ENCODE measurements at places on chromosomes 11 and 22.

GRCh38 chr11:6682936-6683861 lies at the start of gene MRPL17:
Gene MRPL17 (minus strand): TSS chr11:6683340. CDS start chr11:6683296, 44 bp downstream.
- peak; percentile 100 for DNase-seq

- no peak for DNase-seq
Measured at GRCh38 chr22:20566420-20567260, 59.2 kb downstream of the MED15 start.

DNA sequence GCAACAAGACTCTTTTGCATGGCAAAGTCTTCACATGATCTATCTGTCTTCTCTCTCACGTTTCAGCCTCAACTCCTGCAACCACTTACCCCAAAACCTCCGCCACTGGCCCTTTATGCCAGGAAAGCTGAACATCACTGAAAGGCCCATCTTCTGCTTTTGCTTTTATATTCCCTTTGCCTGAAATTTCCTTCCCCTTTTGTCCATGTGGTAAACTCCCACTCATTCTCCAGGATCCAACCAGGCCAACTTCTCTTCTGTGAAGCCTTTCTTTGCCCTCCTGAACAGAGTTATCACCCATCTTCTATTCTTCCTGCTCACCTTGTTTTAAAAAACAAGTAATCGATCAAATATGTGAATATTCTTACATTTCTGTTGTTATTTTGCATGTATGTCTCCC lies 117.8 kb downstream of the WNT11 start:
- no peak for DNase-seq

DNA sequence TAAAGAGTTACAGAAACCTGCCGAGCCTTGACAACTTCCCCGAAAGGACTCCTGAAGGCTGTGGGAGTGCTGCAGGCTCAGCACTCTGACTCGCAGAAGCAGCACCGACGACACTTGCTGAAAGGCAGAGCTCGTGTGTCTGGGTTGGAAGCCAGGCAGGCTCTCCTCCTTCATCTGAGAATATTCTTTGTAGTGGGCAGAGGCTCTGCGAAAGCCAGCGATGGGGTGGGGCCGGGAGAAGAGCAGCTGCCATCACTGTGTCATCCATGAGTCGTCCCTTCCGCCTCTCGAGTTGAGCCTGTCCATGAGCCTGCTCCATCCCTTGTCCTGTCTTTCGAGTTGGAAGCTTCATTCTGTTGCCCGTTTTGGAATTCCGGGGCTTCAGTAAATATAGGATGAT lies 11.9 kb downstream of the GLB1L2 start:
- no peak for DNase-seq

- DNase-seq: no peak
Measured at GRCh38 chr22:33224841-33225240, 166.7 kb upstream of the SYN3 start.

DNA sequence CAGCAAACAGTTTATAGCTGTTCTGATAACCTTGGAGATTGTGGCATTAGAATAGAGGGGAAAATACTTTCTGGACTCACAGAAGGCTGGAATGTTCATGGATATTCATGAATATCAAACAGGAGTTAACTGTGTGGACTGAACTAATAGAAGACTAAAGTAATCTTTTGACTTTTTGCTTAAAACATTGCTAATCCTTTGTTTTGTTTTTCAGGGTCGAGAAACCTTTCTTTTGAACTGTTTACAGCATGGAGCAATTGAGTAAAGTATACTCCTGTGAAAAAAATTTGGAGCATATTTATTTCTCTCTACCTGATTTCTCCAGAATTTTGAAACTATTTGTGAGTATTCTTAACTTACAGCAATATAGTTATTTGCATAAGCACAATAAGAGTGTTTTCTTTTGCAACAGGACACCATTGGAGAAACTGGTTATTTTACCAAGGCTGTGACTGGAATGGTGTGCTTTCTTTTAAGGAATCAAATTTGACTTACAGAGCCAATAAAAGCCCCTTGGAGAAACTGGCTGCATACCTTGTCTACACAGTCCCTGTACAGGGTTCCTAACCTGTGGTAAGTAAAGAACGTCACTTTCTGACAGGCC lies 821.6 kb downstream of the TBC1D22A start:
- no peak for DNase-seq

GRCh38 chr11:72755713-72756285 lies 3.6 kb upstream of the ARAP1 start:
- DNase-seq: no peak

DNA sequence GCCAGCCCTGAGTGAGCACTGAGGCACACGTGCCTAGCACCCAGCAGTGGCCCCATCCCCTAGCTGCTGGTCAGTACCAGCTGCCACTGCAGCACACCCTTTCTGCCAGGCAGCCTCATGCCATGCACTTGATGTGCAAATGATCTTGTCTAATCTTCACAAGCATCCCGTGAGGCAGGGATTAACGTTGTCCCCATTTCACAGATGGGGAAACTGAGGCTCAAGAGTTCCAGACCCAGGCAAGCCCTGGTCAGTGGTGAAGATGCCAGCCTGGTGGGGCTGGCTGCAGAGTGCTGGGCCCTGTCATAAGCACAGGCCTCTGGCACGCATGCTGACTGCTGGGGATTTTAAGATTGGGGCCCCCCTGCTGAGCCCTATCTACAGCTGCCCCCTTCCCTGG lies 8.4 kb upstream of the CDKN1C start:
- no peak for DNase-seq
